Activated naive CD8-positive, alpha-beta T cell treated with anti-CD3 and anti-CD28 coated beads, Interleukin-2, amount 50 U/mL, for 24 hours (primary cell): ENCODE measurements at places on chromosomes 4 and X.

- no peak overlapping the region for H3K4me3 ChIP-seq
- H3K27me3 ChIP-seq, result no peaks in the 10 kb centered on the region
- no peaks in the 10 kb centered on the region for H3K36me3 ChIP-seq
- no peaks in the 10 kb centered on the region for H3K4me1 ChIP-seq
- H3K27ac ChIP-seq, result no peak overlapping the region
These were observed 157.1 kb upstream of the CLNK start for GRCh38 chr4:10841697-10842096.

- no peak for DNase-seq
- no peak overlapping the region for H3K27ac ChIP-seq
- no peaks in the 10 kb centered on the region for H3K4me1 ChIP-seq
- H3K27me3 ChIP-seq, result no peaks in the 10 kb centered on the region
These were observed 1300.9 kb upstream of the DIAPH2 start for GRCh38 chrX:95383778-95384177.

GRCh38 chr4:13857397-13857796 lies 229.9 kb upstream of the BOD1L1 start:
- DNase-seq, result no peak
- H3K36me3 ChIP-seq, result no peaks in the 10 kb centered on the region
- H3K4me3 ChIP-seq, result no peak overlapping the region
- H3K27me3 ChIP-seq, result no peaks in the 10 kb centered on the region
- no peaks in the 10 kb centered on the region for H3K4me1 ChIP-seq

DNA sequence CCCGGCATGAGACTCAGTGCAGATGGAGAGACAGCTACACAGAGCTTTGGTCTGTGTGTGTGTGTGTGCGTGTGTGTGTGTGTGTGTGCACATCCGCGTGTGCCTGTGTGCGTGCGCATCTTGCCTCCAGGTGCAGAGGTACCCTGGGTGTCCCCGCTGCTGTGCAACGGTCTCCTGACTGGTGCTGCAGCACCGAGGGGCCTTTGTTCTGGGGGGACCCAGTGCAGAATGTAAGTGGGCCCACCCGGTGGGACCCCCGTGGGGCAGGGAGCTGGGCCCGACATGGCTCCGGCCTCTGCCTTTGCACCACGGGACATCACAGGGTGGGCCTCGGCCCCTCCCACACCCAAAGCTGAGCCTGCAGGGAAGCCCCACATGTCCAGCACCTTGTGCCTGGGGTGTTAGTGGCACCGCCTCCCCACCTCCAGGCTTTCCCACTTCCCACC lies 14.3 kb downstream of the FGFR3 start:
- no peak overlapping the region for H3K4me3 ChIP-seq
- DNase-seq, result no peak
- H3K4me1 ChIP-seq, result no peaks in the 10 kb centered on the region
- no peak overlapping the region for H3K27ac ChIP-seq

DNA sequence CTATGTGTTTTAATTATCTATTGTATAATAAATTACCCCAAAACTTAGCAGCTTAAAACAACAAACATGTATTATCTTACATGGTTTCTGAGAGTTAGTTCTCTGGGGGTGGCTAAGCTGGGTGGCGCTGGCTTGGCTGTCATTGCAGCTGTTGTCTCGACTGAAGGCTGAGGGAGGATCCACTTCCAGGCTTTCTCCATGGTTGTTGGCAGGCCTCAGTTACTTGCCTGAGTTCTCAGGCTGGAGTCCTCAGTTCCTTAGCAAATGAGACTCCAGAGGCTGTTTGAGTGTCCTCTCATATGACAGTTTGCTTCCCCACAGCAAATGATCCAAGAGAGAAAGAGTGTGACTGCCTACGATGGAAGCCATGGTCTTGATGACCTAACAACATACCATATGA lies 23.5 kb upstream of the GALNT7 start:
- H3K36me3 ChIP-seq, result no peaks in the 10 kb centered on the region
- H3K4me1 ChIP-seq, result no peaks in the 10 kb centered on the region
- DNase-seq, result no peak
- H3K27me3 ChIP-seq, result no peaks in the 10 kb centered on the region
- no peak overlapping the region for H3K4me3 ChIP-seq

DNA sequence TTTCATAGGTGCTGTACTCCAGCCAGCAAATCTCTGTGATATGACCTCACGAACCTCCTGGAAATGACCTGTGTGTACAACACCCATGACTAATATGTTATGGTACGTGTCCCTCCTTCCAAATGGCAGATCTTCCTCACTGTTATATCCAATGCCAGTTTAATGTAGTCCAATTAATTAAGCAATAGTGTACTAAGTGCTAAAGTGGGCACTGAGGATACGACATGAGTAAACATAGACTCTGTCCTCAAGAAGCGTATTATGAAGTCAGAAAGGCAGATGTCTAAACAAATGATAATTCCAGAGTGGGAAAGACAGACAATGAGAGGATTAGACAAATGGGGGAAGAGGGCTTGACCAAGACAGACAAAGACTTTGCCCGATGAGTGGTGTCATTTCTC lies 33.9 kb downstream of the GPRIN3 start:
- H3K27me3 ChIP-seq, result no peaks in the 10 kb centered on the region
- no peak overlapping the region for H3K27ac ChIP-seq
- peaks cover 24% of the 10 kb centered on the region for H3K4me1 ChIP-seq
- DNase-seq, result no peak
